Kidney epithelial cell (primary cell): ENCODE measurements at places on chromosomes 1 and 21.

DNA sequence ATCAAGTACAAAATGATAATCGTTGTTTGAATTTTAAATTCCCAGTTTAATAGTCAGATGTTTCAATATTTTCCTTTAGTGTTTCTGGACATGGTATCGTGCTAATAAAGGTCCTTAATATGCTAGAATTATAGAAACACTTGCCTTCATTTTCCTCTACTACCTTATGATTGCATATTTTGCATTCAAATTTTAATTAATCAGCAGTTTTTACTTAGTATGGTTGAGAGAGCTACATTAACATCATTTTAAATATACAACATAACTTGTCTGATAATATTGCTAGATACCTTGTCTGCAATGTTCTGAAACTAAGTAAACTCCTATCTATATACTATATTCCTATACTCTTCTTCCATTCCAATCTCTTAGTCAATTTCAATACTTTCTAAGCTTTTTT lies 66.3 kb downstream of the USH2A start:
- no peak for DNase-seq

DNA sequence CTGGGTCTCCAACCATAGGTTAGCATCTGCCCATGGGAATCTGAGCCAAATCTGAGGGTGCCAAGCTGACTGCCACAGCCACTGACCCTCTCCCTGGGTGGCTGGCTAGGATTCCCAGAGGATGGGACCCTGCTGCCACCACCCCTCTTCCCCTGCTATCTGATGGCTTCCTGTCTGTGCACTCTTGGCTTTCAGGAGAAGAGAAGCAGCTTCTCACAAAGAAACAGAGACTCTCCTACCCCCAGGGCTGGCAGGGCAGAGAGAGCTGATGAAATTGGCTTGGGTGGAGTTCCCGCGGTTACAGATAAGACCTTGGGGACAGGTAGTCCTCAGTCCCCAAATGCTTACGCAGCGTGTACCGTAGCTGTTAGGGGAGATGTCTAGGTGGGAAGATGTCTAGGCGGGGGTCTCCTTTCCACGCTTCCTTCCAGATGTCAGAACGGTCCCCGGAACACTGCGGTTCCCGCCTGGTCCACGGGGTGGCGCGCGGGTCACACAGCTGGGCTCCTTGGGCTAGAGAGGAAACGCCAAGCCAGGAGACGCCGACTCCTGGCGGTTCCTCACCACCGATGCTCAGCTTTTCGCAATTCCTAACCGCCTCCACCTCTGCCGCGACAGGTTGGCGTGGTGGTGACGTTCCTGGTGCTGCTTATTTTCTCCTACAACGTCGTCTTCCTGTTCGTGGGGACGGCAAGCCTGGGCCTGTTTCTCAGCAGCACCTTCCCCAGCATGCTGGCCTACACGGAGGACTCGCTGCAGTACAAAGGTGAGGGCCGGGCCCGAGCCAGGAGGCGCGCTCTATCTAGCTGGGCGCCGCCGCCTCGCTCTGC lies 40.1 kb downstream of the ELK4 start:
- DNase-seq = no peak

- no peak for DNase-seq
These were observed 30.2 kb downstream of the ZZZ3 start for GRCh38 chr1:77652268-77652667.

- no peak for DNase-seq
These were observed 126.7 kb downstream of the GDAP2 start for GRCh38 chr1:117802531-117803257.

GRCh38 chr1:241638909-241639622 lies 1.1 kb downstream of the CHML start:
- no peak for DNase-seq

- no peak for DNase-seq
These were observed 29.9 kb upstream of the HJV start for GRCh38 chr1:146051452-146051851.

GRCh38 chr1:230878591-230878990 lies 10.3 kb upstream of the C1orf198 start:
- DNase-seq = no peak

DNA sequence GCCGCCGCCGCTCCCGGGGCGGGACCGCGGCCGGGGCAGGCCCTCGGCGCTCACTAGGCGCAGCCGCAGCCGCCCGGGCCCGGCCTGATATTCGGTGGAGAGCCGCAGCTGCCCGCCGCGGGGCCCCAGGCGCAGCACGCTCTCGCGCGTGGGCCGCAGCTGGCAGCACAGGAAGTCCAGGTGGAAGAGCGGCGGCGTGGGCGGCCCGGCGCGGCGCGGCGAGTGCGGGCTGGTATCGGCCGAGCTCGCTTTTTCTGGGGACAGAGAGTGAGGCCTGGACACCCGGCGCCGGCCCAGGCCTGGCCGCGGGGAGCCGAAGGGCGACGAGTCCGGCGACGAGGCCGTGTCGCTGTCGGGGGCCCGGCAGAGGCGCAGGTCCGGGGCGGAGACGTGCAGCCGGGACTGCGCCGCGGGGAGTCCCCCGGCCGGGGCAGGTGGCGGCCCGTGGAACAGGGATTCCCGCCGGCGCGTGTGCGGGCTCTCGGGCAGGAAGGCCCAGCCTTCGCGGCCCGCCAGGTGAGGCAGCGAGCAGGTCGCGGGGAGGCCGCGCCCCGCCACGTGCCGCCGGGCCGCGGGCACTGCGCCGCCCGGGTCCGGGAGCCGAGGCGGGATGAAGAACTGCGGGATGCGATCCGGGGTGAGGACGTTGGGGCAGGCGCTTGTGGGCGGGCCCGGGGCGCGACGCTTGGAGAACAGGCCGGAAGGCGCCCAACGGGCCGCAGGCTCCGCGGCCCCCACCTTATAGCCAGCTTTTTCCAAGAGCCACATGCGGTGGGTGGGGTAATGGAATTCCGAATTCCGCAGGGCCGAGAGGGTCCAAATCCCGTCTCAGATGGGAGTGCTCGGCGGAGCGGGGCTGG lies 1.2 kb downstream of the C2CD4D start:
- no peak for DNase-seq

GRCh38 chr1:197928849-197929336 lies 11.7 kb downstream of the LHX9 start:
- DNase-seq = no peak

DNA sequence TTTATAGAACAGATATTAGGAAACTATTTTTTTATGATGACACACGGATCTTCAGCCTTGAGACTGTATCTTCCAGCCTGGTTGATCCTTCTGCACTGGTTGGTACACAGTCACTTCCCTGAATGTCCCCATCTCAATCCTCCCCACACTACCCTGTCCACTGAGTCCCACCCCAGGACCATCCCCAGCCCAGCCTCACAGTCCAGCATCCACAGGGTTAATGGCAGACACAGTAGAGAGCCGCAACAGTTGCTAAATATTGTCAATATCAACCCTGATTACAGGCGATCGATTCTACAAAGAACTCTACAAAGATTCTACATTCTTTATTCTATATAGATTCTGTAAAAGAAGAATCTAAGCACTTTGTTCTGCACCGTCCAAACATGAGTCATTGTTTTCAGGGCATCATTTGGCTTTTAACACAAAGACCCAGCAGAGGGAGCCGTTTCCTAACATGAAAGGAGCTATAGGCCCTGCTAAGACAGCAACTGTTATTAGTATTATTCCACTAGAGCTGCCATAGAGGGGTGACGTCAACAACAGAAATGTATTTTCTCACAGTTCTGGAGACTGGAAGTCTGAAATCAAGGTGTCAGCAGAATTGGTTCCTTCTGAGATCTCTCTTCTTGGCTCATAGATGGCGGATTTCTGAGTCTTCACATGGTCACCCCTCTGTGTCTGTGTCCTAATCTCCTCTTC lies 30.1 kb upstream of the IFNAR2 start:
- DNase-seq = peak; percentile 68

- DNase-seq = no peak
These were observed 9.4 kb downstream of the TPM3 start for GRCh38 chr1:154182344-154183045.

GRCh38 chr1:38522915-38523567 lies 336.5 kb downstream of the RRAGC start:
- DNase-seq = no peak

DNA sequence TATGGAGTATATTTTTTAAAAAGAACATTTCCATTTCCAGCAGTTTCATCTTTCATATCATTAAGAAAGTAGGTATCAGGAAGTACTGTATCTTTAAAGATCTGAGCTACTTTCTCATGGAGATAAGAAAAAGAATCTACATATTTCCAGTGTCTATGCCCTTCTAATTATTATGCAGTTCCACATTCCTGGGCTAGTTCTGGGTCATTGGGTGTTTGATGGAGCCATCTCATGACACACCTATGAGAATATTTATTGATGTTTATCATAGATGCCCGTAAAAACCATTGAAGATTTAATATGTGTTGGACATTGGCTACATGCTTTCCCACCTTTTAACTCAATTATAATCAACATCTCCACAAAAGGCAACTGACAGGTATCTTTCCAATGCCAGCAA lies 21.0 kb downstream of the LCE4A start:
- DNase-seq = no peak

- no peak for DNase-seq
These were observed 24.0 kb upstream of the SAMD13 start for GRCh38 chr1:84277343-84278059.

DNA sequence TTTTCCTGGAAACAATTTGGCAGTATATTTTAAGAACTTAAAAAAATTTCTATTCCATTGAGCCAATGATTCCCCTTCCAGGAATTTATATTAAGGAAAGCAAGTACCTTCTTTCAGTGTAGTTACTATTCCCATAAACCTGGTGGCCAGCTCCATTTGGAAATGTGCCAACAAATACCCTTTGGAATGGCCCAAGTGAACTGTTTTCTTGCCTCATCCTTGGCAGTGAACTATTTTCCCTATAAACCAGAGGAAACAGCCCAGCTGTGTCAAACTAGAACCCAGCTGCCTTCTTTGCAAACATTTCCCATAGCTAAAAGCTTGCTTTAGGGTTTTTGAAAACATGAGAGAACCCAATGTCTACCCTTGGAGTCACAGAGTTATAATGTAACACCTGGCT lies 496.9 kb downstream of the NEGR1 start:
- no peak for DNase-seq

DNA sequence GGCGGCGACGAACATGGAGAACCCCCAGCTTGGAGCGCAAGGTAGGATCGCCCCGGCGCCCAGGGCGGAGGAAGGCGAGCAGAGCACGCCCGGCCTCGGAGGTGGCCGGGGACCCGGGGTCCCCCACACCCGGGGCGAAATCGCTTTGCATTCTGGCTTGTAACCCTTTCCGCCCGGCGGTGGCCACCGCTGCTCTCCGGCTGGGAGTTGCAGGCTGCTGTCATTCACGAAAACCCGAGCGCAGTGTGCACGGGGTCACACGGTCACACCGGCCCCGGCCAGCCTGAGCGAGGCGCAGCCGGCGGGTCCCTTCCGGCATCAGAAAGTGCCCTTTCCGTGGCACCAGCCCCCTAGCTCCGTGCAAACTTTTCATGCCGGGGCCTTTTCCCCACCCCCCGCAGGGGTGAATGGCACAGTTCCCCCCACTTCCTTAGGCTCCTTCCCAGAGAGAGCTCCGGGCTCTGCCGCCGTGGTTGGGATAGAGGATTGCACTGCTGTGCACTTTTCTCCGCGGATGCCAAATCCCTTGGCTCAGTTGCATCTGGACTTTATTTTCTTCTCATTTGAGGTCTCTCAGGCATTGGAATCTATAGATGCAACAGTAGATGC lies 802 bp downstream of the KAZN start:
- no peak for DNase-seq

GRCh38 chr1:170618421-170618820 lies 45.5 kb upstream of the PRRX1 start:
- DNase-seq = no peak

DNA sequence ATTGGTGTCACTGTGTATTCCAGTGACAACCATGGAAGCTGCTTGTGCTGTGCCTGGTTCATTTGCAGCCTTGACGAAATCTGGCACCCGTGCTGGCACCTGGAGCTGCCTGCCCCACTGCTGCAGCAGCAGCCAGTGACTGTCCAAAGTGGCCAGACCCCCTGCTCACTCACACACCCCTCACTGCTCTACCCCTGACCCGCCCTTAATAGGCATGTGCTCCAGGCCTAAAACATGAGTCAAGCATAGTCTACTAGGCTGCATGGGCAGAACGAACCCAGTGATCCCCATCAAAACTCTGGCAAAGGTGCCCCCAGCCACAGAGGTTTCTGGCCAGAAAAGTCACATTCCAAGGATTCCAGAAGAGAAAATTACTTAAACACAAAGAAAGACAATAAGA lies 7.7 kb downstream of the PRAMEF1 start:
- DNase-seq = no peak

DNA sequence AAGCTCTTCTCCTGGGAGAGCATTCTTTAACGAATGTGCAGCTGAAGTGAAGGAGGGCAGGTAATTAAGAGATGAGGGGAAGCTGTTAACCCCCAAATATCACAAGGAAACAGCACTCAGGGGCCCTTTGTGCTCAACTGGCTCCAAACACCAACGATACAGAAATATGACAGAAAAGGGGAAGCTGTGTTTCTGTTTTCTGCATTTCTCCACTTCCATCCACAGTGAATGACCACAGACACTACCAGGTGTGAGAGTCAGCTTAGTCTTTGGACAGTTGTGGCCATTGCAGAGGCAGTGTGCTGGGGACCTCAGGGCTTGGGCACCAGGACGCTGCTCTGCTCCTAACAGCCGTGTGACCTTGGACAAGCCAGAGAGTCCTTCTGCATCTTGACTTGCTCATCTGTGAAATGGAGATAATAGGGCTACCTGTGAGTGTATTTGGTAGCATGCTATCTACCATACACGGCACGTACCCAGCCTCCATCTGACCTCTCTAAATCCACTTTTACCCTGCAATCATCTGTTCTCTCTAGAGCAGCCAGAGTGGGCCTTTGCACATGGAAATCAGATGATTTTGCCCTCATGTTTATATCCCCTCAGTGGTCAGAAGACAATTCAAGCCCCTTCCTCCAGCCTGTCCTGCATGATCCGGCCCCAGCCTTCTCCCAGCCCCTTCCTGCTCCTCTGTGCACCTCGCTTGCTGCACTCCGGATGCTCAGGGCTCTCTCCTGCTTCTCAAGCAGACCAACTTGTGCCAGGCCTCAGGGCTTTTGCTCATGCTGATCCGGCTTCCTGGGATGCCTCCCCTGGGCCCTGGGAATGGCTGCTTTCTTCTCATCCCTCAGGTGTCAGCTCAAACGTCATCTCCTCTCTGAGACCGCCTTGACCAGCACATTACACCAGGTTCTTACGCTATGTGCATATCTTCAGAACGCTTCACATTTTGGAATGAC lies 4.7 kb upstream of the TINAGL1 start:
- DNase-seq = no peak

DNA sequence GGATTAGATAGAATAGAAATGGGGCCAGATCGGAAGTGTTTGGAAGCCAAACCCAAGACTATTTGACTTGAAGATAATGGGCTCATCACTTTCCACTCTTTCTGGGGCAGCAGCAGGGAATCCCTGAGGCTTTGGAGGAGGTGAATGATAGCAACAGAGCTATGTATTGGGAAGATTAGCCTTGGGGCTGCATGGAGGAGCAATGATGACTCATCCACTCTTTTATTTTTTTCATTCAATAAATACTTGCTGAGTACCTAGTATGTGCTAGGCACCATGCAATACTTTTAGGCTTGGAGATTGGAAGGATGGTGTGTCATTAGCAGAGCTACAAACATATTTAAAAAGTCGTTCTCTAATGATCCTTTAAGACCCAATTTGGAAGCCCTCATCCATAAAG lies 166.9 kb upstream of the FOXD3 start:
- DNase-seq = no peak
